ENCODE measurements at places on chromosomes 4 and X.

- no peak for DNase-seq
Measured at GRCh38 chr4:144799486-144799885, 153.5 kb downstream of the HHIP start.

DNA sequence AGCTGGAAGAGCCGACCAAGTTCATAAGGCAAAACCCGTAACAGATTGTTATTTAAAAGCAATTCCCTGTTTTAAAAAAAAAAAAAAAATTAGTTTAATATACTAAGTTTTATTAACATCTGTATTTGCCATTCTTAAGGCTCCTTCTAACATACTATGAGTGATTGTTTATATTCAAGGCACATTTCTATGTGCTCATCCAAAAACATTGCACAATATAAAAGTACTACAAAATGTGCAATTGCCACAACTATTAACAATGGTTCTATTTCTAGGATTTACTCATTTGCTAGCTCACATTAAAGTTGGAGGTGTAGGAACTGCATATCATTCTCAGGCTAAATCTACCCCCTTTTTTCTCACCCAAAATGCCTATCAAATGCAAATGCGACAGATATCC is 46.1 kb downstream of the CNOT6L start:
- DNase-seq = no peak

- peak; percentile 87 for DNase-seq
Measured at GRCh38 chr4:973431-974397, at the start of gene DGKQ. Gene DGKQ (minus strand): TSS chr4:973569. CDS start chr4:973482, 87 bp downstream.

GRCh38 chr4:127604949-127605709 is 27.6 kb upstream of the INTU start:
- no peak for DNase-seq

- no peak for DNase-seq
Measured at GRCh38 chr4:145316897-145317574, 136.6 kb upstream of the OTUD4 start.

- DNase-seq = no peak
Measured at GRCh38 chrX:121151293-121151692, 103.9 kb downstream of the GLUD2 start.

DNA sequence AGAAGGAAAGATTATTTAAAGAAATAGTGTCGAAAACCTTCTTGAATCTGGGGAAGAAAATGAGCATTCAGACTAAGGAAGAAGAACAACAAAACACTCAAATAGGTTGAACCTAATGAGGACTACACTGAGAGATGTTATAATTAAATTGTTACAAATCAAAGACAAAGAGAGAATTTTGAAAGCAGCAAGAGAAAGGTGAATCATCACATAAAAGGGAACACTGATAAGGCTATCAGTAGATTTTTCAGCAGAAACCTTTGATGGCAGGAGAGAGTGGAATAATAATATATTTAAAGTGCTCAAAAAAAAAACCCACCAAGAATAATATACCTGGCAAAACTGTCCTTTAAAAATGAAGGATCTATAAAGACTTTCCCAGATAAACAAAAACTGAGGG is 114.9 kb downstream of the AREG start:
- no peak for DNase-seq

GRCh38 chr4:42541647-42542046 is 115.3 kb downstream of the ATP8A1 start:
- DNase-seq = no peak

DNA sequence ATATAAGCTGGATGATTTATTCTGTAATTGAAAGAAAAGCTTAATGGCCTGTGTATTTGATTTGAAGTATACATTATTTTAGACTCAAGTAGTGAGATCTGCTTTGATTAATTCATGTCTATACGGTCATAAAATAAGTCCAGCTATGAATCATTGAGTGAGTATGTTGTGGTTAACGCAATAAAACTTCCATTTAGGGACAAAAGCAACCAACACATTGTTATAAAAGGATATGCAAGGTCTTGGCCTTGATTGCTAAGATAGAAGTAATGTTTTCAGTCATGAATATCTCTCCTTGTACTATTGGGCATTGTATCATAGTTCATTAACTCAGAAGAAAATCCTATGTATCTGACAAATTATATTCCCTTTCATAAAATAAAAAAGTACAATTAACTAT is 162.1 kb downstream of the EPHA5 start:
- no peak for DNase-seq

GRCh38 chrX:37047776-37048175 is 39.6 kb downstream of the FAM47C start:
- no peak for DNase-seq

DNA sequence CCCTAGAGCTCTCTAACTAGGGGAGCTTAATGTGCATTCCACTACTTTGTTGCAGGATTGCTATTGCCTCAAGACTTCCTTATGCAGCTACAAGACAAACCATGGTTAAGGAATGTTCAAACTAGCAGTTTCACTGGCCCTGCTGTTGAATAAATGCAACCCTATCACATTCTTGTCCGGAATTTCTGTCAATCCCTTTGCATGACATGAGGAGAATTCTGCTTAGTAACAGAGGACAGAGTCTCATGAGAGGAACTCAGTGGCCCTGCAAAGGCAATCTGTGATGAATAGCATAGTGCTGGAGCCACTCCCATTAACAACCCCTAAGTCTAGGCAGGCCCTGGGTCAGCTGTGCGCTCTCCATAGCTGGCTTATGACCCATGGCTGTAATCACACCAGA is 30.7 kb upstream of the SGMS2 start:
- no peak for DNase-seq

GRCh38 chr4:108533876-108534275 is 86.5 kb upstream of the RPL34 start:
- DNase-seq = no peak

DNA sequence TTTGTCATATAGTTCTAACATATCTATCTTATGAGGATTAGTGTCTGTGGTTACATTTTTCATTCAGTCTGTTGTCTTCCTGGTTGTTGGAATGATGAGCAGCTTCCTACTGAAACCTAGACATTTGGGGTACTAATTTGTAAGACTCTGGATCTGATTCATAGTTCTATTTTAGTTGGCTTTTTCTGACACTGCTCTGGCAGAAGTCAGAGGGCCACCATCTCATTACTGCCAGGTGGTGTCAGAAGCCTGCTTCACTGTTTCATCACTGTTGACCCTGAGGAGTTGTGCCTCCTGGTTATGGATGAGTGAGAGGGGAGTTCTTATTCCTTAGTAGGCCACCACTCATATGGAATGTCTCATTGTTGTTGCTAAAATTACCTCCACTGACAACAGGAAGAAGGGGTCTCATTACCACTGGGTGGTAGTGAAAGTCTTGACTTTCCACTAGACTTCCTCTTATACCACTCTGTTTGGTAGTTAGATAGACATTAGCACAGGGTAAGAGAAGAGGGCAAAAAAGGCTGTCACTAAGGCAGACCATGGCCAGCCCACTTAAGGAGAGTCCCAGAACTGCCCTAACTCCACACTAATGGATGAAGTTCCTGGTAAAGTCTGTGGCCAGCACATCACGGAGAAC is 395.2 kb downstream of the SPOCK3 start:
- DNase-seq = no peak

- DNase-seq = no peak
Measured at GRCh38 chr4:36081185-36081584, 163.1 kb downstream of the ARAP2 start.

GRCh38 chr4:108622022-108622421 is 1.6 kb downstream of the RPL34 start:
- no peak for DNase-seq

- no peak for DNase-seq
Measured at GRCh38 chrX:10525381-10526120, 94.8 kb downstream of the MID1 start.

DNA sequence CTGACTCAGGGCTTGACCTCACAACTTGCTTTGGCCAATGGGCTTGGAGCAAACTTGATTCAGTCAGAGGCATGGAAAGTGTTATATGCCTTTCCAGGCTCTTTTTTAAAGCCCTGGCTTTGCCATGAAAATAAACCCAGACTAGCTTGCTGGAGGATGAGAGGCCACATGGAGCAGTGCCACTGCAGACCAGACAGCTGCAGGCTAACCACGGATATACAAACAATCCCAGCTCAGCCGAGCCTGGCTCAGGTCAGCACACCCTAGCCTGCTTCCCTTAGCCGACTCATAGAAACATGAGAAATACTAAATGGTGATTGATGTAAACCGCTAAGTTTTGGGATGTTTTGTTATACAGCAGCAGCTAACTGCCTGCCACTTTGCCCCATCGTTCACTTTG is 345.1 kb downstream of the ARHGAP10 start:
- no peak for DNase-seq

- DNase-seq = no peak
Measured at GRCh38 chr4:27574743-27575142, 714.1 kb downstream of the STIM2 start.

DNA sequence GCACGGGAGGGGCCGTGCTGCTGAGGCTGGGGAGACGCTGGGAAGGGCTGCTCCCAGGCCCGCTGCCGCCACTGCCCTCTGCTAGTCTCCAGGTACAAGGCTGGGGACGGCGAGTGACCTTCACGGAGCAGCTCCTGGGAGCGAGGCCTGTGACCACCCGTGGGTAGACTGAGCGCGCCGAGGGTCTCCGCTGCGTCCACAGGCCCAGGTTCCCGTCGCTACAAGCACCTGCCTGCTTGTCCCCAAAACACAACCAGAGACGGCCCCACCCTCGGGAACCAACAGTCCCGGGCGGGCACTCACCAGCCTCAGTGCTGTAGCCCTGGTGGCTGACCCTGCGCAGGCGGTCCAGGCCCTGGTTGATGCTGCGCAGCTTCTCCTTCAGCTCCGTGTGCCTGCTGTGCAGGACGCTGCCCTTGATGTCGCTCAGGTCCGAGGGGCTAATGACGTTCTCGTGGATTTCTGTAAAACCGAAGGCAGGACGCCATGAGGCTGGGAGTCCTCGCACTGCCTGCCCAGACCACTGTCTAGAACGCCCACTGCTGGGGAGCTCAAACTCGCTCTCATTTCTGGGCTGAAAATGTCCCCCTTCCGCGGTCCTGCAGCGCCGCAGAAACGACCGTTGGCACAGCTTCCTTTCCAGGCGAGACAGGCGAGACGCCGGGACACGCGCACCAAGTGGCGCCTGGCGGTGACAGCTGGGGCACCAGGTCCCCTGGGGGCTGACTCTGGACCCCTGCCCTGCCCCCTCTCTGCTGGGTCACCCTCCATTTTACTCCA is 14.3 kb downstream of the LRPAP1 start:
- DNase-seq = no peak

DNA sequence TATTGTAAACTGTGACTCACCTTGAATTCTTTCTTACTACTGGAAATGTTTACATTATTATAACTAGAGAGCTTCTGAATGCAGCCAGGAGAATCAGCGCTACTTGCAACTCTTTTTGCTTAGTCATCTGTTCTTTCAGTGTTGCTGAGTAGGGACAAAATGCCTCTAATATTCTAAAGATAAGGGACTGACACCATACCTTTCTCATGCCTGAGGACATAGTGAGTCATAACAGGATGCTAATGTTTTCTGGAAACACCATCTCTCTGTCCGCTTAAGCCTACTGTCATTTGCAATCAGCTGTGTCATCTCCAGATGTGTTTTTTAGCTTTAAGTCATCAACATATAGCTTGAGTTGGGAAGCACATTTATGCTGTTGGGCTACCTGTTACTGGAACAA is 108.3 kb downstream of the QRFPR start:
- no peak for DNase-seq

DNA sequence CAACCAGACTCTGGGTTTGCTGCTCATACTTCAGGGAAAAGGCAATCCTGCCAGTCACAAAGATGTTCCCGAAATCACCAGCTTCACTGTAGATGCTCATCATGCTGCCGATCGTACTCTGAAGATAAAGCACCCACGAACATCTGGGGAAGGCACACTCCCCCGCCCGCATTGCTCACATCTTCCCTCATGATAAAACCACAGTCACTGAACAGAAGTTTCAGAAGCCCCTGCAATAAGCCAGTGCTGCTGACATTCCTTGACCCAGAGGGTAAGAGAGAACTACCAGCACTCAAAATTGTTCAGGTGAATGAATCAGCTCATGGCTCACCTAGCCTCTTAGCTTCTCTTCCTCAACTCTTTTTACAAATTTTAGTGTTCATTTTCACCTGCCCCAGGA is 43.1 kb downstream of the SRPX2 start:
- no peak for DNase-seq

- no peak for DNase-seq
Measured at GRCh38 chr4:155974476-155974749, 20.7 kb upstream of the CTSO start.

DNA sequence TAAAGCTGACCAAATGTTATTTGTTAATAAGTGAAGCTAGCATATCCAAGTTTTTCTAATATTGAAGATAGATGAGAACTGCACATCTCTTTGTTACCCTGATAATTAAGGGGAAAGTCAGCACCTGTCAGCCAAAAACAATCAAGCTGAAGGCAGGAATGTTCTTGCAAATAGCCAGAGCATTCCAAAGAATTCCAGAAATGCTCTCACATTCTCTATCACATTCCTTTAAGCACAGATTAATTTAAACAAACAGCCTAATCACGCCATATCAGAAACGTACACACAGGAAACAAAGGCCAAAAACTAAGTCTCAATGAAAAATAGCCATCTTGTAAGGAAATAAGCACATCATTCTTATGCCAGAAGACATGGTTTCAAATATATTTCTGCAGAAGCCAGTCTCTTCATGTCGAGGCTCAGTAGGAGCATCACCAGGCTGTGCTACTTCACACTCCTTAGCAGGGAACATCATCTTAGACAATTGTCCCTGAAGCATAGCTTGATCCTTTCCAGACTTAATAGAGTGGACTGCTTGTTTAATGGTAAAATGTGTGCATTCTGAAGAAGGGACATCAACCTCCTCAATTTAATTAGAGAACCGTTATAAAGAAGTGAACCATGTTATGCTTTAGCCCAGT is 252.9 kb upstream of the TTC29 start:
- no peak for DNase-seq

- peak; percentile 33 for DNase-seq
Measured at GRCh38 chrX:153598541-153599191, at the start of gene CCNQ. Gene CCNQ (minus strand): TSS chrX:153599139. CDS start chrX:153599073, 66 bp downstream.

DNA sequence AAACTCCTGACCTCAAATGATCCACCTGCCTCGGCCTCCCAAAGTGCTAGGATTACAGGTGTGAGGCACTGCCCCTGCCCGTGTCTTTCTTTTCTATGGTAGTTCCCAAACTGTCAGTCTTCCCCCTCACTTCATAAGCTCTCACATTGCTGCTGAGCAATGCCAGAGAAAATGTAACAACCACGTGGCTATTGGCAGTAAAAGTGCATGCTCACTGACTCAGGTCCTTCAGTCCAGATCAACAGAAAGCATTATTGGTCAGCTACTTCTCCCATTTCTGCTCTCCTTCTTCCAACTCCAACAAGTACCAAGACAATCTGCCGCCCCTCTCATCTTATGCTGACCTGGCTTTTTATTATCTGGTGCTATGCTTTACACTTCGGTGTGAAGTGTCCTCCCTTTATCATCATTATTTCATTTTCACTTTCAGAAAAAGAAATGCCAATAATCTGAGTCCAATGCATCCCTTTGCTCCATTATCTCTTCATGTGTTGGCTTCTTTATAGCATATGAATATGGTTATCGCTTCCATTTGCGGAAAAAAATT is 133.8 kb upstream of the UGT8 start:
- no peak for DNase-seq

DNA sequence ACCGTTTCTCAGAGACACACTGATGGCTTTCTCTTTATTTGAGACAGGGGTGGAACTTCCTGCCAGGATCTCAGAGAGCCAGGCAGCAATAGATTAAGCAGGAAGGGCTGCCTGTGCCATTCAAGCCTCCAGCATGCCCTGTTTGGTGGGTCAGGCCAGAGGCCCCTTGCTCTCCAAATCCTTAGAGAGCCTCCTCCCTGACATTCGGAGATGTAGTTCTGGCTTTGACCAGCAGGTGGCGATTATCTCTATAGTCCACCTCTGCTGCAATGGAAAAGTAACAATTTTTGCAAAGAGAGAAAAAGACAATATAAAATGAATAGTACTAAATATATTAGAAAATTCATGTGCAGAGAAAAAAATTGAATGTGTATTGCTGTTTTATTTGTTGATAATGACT is 93.9 kb downstream of the NXF2B start:
- DNase-seq = peak; percentile 62
